ENCODE measurements at places on chromosomes 7 and 10. TPM values are rescaled to one million over a fixed set of nuclear protein-coding genes. Genes with fewer than 3 reads are reported as not detected.
A peak's percentile ranks its signal among the peaks of the same experiment; 100 is the strongest.

GRCh38 chr10:115093776-115094408, 727 bp downstream of the ATRNL1 start:
- H3K36me3 ChIP-seq: no peaks in the 10 kb centered on the region
- peaks cover 18% of the 10 kb centered on the region for H3K4me1 ChIP-seq
- peaks cover 62% of the 10 kb centered on the region for H3K27me3 ChIP-seq
- DNase-seq: no peak
- H3K4me3 ChIP-seq: peak overlapping the region; percentile 75
- H3K27ac ChIP-seq: no peak overlapping the region

- no peak for DNase-seq
- H3K27me3 ChIP-seq: no peaks in the 10 kb centered on the region
- peak overlapping the region; percentile 7 for H3K27ac ChIP-seq
- no peaks in the 10 kb centered on the region for H3K4me1 ChIP-seq
- H3K4me3 ChIP-seq: no peak overlapping the region
Observed at GRCh38 chr10:61283481-61284221, 169.5 kb downstream of the TMEM26 start.

DNA sequence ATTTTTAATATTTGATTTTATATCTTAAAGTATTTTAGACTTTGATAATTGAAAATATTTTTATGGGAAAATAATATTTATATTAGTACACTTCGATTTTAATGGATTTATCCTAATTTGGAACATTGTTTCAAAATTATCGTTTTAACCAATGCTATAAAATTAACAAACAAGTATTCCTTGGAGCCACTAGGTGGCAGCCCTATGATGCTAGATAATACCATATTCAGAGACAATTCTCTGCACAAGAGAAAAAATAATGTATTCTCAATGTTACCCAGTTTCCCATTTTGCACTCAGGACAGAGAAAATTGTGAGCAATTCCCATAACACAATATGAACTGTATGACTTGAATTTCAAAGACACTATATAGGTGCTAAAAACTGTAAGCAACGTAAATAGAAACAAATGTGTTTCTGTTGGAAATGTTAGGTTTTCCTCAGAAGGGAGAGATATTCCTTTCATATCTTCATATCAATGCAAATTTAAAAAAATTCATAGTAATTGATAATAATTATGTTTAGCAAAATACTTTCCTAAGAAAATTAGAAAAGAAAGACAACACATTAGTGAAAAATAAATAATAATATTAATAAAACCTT, 237.8 kb downstream of the SEMA3E start:
- H3K4me1 ChIP-seq: no peaks in the 10 kb centered on the region
- no peak overlapping the region for H3K27ac ChIP-seq
- no peak overlapping the region for H3K4me3 ChIP-seq
- no peaks in the 10 kb centered on the region for H3K36me3 ChIP-seq
- no peak for DNase-seq

ANTXRL gene
- total RNA-seq: not detected

Measured in left ventricle myocardium inferior (tissue), 1 donor.